ENCODE measurements at places on chromosomes 4 and X.

- H3K36me3 ChIP-seq = no peaks in the 10 kb centered on the region
- no peak overlapping the region for H3K4me3 ChIP-seq
- no peak overlapping the region for H3K27ac ChIP-seq
- H3K4me1 ChIP-seq = no peaks in the 10 kb centered on the region
- H3K27me3 ChIP-seq = no peaks in the 10 kb centered on the region
Observed at GRCh38 chr4:182246401-182247205, 3.4 kb downstream of the TENM3 start.

DNA sequence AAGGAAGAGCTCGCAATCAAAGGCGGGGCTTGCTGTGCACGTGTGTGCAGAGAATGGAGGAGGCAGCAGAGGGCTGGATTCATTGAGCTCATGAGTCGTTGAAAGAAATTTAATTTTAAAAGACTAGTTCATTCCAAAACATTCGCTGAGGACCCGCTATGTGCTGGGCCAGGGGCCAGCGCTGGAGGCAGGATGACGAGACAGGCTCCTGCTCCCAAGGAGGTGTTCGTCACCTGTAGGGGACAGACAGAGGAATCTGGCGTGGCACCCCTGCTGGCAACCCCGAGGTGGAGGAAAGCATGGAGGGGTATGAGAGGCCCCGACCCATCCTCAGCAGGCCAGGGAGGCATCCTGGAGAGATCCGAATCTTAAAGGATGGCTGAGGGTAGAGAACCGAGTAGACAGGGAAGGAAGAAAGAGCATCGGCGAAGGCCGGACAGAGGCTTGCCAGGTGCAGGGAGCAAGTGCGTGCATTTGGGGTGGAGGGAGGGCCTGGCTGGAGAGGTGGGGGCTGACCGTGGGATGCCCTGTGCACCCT lies 96.4 kb downstream of the CPZ start:
- peaks cover 58% of the 10 kb centered on the region for H3K27me3 ChIP-seq
- H3K36me3 ChIP-seq = no peaks in the 10 kb centered on the region
- ATAC-seq = no peak

GRCh38 chrX:34918091-34918736 lies 24.4 kb upstream of the FAM47B start:
- no peak overlapping the region for H3K27ac ChIP-seq
- no peak for ATAC-seq
- no peak overlapping the region for H3K4me3 ChIP-seq
- H3K27me3 ChIP-seq = no peaks in the 10 kb centered on the region

GRCh38 chr4:120939693-120940092 lies 17.2 kb upstream of the PRDM5 start:
- no peak overlapping the region for H3K27ac ChIP-seq
- ATAC-seq = no peak
- H3K4me3 ChIP-seq = no peak overlapping the region
- H3K36me3 ChIP-seq = no peaks in the 10 kb centered on the region

DNA sequence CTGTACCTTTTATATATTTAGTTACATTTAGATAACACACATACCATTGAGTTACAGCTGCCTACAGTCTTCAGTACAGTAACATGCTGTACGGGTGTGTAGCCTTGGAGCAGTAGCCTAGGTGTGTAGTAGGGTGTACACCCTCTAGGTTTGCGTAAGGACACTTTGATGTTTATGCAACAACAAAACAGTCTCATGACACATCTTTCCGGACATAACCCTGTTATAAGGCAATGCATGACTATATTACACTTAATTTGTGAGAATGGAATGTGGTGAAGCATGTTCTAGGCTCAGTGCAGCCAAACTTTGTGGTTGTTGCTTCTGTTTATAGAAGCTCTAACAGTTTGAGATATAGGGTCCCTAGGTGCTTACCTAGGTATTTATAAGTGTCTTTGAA lies 65.4 kb downstream of the SPRY1 start:
- no peaks in the 10 kb centered on the region for H3K36me3 ChIP-seq
- H3K4me1 ChIP-seq = no peaks in the 10 kb centered on the region
- ATAC-seq = no peak
- H3K27me3 ChIP-seq = no peaks in the 10 kb centered on the region
- H3K27ac ChIP-seq = no peak overlapping the region
- H3K4me3 ChIP-seq = no peak overlapping the region

DNA sequence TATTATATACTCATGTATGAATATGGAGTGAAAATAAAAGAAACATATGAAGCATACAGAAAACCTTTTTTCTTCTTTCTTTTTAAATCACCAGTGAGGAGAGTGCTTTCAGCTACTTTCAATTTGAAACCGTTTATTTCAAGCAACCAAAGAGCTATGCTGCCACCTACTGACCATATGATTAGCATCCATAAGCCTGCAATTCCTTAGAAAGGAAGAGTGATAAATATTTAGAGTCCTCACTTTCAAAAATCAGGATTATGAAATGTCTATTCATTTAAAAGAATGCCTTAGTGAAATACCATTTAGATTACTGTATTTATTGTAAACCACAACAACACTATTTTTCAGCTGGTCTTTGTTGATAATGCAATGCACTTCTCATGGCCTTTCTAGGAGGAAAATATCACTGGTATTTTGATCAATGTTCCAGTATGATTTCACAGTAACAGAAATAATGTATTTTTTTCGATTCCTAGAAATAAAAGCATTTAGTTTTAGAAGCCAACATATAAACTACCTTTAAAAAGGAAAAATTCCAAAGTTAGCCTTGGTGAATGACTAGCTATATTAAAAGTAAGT lies 667.6 kb downstream of the PCDH18 start:
- peaks cover 30% of the 10 kb centered on the region for H3K4me1 ChIP-seq
- no peaks in the 10 kb centered on the region for H3K36me3 ChIP-seq

GRCh38 chrX:41705680-41706374 lies 17.1 kb downstream of the GPR34 start:
- H3K27ac ChIP-seq = no peak overlapping the region
- H3K27me3 ChIP-seq = no peaks in the 10 kb centered on the region

GRCh38 chr4:123980736-123981300 lies 584.2 kb downstream of the SPRY1 start:
- no peak for ATAC-seq
- H3K27ac ChIP-seq = no peak overlapping the region
- H3K4me3 ChIP-seq = no peak overlapping the region
- H3K36me3 ChIP-seq = no peaks in the 10 kb centered on the region

DNA sequence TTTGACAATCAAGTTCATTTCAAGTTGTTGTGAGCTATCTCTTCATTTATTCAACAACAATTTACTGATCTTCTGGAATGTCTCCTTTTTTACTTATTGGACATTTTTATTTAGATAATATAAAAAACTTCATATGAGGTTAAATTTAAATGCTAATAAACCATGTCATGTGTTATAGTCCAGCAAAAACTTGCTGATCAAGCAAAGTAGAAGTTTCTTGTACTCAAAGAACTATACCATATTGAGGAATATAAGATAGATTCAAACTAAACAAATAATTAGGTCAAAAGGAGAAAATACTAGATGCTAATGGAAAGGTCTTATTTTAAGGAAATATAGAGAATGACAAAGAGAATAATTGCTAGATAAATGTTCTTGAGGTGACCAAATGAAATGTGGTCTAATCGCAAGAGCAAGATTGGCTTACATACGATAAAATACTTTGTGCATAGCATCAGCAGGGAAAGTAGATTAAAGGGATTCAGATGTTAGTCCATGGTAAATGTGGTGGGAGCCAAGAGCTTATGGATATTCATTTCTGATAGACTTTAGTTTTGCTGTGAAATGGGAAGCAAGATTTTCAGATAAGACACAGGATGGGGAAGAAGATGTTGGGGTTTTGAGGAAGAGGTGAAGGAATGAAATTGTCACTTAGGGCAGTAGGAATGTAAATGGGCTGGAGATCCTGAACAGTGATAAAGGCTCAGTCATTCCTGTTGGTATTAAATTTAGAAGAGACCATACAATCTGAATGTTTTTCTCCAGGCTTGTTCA lies 229.5 kb downstream of the MAPK10 start:
- H3K4me3 ChIP-seq = no peak overlapping the region
- no peaks in the 10 kb centered on the region for H3K36me3 ChIP-seq
- no peaks in the 10 kb centered on the region for H3K27me3 ChIP-seq
- H3K27ac ChIP-seq = no peak overlapping the region
- no peak for ATAC-seq

Data from gastroesophageal sphincter (tissue), 4 donors.